Right renal cortex interstitium (tissue), 3 donors: ENCODE measurements at places on chromosomes 12 and 14. TPM values are rescaled to one million over a fixed set of nuclear protein-coding genes. Genes with fewer than 3 reads are reported as not detected.

Gene ADSS1
- polyA plus RNA-seq, result 12.6 TPM

GRCh38 chr12:18981732-18982131 is 147.8 kb upstream of the PLEKHA5 start:
- no peak for DNase-seq

DNA sequence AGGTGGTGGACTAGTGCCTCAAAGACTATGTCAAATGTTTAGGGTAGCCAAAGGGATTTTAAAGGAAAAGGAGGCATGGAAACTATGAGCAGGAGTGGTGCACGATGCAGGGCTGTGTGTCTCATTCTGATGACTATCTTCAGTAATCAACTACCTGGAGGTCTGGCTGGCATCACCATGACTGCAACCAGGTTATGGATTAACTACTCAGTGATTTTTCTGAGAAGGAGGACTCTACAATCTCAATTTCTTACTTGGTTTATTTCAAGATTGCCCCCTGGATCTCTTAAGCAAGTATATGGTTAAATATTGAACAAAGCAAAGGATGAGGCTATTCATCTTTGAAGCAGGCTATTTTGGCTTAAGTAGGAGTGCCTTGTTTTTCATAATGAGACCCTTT is 19.2 kb upstream of the EDDM3A start:
- DNase-seq, result no peak

- no peak for DNase-seq
Measured at GRCh38 chr12:53254816-53255545, 13.1 kb upstream of the ESPL1 start.
